ENCODE measurements at places on chromosomes 13 and 19.

DNA sequence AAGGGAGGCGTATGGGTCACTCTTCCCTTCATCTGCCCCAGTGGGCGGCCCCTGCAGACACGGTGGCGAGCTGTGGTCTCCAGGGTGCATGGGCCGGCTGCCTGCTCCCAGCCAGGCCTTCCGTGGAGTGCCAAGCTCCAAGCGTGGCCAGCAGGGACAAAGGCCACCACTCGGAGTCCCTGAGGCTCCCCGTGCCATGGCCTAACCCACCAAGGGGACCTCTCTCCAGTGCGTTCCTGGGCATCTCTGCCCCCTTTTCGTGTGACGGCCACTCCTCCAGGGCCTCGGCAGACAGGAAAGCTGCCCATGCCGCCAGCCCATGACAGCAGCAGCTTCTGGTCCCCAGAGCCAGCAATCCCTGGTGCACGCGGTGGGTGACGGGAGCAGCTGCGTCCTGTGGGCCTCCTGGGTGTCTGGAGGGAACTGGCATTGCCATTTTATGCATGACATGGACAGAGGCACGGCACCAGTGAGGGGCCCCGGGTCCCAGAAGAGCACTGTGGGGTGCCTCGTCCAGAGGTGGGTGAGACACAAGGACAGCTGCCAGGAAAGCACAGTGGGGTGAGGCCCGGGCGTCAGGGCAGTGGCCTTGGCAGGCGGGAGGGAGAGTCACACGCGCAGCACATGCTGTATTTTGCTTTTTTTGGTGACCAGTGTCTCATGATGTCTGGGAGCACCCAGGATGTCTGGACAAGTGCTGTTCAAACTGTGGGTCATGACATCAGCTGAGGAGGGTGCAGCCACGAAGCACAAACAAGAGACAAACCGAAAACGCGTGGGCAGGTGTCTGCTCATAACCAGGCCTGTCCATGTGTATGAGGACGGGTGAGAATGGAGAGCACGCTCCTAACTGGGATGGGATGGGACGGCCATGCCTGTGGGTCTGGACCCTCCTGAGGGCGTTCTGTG is 32.3 kb downstream of the CEBPG start:
- no peak for DNase-seq

DNA sequence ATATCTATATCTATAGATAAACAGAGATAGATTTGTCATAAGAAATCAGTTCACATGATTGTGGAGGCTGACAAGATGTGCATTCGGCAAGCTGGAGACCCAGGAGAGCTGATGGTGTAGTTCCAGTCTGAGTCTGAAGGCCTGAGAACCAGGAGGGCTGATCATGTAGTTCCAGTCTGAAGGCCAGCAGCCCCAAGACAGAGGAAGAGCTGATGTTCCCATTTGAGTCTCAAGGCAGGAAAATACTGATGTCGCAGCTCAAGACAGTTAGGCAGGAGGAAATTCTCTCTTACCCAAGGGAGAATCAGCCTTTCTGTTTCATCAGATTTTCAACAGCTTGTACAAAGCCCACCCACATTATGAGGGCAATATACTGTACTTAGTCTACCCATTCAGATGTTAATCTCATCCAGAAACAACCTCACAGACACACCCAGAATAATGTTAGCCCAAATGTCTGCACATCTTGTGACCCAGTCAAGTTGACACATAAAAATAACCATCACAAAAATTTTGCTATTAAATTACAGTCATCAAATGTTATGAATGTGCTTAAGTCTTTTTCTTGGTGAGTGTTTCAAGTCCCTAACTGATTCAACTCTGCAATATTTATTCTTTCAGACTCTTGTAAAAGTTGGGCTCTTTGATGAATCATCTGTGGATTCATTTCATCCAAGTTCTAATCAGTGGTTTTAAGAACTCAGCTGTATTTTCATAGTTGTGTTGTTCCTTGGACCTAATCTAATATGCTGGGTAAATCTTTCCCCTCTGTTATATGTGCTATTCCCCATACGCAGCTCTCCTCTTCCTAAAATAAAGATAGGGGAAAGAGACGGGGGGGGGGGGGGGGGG is 22.7 kb upstream of the LRCH1 start:
- DNase-seq, result no peak

- DNase-seq, result no peak
Measured at GRCh38 chr19:18384775-18385174, 1.2 kb upstream of the GDF15 start.

DNA sequence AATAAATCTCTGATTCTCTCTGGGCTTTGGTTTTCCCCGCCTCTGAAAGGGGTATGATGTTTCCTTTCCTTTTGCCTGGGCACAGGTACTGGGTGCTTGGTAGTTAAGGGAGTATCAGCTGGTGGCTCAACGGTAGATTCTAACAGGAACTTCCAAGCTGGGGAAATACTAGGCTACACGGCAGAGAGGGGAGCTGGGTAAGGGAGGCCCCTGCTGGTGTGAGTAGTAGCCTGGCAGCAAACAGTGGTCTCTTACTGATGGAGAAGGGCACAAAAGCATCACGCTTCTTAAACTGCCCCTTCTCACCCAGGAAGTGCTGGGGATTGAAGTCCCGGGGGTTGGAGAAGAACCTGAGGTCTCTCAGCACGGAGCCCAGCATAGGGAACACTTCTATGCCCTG is 26.9 kb upstream of the CYP2A7 start:
- DNase-seq, result no peak

DNA sequence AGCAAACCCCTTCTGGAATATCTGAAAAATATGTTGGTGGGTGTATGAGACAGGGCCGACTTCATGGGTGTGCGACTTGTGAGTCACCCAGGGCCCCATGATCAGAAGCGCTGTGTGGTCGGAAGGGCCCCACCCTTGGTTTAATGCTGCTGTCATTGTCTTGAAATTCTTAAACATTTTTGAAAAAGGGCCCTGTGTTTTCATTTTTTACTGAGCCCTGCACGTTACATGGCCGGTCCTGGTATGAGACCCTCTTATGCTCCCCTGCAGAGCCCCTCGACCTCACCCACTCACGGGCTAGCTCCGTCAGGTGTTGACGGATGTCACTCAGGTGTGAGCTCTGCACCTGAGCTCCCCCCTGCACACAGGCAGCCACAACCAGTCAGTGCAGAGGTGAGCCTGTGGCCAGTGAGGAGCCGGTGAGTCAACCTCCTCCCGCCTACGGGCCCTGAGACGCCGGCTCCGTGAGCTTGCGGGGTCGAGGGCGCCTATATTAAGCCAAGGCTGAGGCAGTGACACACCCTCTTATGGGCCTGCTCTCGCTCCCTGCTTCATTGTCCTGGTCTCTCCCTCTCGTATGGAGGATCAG is 27.7 kb downstream of the GADD45B start:
- DNase-seq, result no peak

- no peak for DNase-seq
Measured at GRCh38 chr13:114025714-114026431, 52.0 kb upstream of the C13orf46 start.
